ENCODE measurements at places on chromosomes 1 and 21.
A peak's percentile ranks its signal among the peaks of the same experiment; 100 is the strongest.

DNA sequence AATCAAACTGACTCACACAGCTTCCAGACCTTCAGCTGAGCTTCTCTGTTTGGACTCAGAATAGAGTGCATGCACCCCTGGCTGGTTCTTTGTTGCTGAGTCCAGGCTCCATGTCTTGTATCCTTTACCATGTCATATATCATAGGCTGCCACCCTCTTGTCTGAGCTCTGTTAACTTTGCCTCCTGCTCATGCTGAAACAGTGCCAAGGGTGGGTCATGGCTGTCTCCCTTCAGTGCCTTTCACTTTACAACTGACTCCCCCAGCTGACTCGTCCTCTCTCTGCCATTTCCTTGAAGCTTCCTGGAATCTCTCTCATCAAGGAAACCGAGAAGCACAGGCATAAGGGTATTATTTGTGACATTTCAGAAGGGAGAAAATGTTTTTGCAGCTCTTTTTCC is 885.3 kb downstream of the TTLL7 start:
- no peak for DNase-seq

DNA sequence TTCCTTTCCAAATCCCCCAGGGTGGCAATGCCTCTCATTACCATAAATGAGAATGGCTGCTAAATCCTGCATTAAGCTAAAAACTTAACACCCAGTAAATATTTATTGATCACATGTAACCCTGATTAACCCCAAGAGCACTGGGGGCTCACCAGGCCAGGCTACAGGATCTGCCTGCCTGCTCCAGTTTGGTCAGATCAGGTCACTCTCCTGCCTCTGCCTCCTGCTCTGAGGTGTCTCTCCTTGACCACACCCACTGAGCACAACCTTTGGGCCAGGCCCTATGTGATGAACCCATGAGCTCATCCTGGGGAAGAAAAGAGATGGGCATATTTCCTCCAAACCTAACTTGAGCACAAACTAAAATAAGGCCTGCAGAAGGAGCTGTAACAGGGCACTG is 93.5 kb downstream of the TRABD2B start:
- DNase-seq = no peak

DNA sequence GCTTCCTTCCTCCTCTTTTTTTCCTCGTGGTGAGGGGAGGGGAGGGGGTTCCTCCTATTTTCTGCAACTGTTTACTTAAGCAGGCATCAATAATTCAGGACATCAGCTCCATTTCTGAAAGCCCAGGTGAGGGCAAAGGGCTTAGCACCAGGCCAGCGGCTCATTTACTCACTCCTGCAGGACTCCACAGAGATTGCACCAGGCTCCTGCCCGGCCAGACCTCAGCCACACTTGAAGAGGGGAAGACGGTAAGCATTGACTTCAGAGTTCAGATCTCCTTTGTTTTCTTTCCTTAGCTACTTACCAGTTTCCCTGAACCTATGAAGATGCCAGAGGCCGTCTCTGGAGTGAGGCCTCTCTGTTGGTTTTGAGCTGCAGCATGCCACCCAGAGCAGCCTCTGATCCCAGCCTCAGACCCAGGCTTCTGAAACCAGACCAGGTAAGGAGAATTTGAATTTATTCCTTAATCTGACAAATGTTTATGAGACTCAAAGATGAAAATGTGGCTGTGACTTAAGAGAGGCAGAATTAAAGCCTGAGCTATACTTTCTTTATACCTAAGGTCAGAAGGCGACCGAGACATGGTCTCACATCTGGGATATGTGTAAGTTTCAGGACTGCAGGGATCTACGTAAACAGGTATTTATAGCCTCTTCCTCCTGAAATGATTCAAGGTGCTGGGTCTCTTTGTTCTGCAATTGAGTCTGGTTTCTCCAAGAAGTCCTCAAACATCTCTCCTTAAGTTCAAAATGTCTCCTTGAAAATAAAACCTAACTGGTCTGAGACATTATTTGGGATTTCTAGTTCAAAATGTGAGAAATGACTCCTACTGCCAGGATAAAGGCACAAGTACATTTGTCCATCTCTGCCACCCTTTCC is 272.5 kb upstream of the RUNX1 start:
- DNase-seq = no peak

- DNase-seq = no peak
Measured at GRCh38 chr1:82392513-82392912, 591.8 kb downstream of the ADGRL2 start.

DNA sequence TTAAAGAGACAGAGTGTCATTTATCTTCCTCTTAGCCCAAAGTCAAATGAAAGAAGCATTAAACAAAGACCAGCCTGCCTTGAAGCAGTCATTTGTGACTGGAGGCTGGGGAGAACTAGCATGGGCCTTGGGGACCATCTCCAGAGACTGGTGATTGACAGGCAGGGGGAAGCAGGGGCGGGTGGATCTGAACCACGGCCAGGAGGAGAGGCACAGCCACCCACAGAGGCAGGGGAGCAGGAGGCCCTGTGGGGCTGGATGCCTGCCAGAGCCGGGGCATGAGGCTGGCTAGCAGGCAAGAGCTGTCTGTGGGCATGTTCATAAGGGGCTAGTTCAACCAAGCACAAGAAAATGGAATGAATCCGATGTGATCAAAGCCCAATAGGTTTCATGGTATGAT is 73.9 kb downstream of the PLXNA2 start:
- DNase-seq = peak; percentile 34

DNA sequence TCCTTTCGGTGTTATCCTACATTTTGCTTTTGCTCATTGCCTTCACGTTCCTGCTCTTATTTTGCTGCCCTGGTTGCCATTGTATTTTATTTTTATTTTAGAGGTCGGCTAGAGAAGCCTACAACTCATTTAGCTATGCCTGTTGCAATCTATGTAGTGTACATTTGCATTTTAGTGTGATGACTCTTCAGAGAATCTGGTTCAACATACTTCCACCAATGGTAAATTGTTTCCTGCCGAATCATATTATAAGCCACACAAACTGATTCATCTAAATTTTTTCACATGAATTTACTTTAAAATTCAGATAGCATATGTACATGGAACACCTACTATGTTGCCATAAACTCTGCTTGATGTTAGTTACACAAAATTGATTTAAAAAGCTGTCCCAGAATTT is 1596.9 kb downstream of the PLA2G4A start:
- no peak for DNase-seq

- no peak for DNase-seq
Measured at GRCh38 chr1:3956527-3957170, 56.6 kb upstream of the C1orf174 start.

DNA sequence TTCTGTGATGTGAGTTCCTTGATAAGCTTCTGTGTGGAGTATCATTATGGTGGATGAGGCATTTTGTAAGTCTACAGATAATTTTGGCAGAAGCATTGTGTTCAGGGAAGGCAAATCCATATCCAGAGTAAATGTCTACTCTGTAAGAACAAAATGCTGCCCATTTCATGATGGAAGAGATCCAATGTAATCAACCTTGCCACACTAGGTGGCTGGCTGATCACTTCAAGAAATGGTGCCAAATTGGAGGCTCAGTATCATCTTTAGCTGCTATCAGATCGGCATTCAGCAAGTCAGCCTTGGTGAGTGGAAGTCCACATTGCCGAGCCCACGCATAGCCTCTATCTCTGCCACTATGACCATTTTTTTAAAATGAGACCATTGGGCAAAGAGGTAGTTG is 565.8 kb upstream of the USP24 start:
- no peak for DNase-seq

GRCh38 chr1:206784471-206784903 is 12.2 kb upstream of the IL10 start:
- DNase-seq = no peak

DNA sequence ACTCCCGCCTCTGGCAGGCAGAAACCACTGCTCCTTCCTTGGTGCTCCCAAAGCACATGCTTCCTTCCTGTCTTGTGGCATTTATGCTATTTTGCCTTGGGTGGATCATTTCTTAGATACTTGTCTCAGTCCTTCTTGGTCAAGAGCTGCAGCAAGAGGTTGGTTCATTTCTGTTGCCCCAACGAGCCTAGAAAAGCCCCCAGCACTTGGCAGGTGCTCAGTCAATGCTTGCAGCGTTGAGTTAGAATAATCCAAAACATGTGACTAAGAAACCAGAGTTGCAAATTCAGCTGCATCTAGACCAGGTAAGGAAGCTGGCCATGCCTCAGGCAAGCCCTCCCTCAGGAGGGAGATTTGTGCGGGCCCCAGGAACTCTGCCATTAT is 42.4 kb upstream of the TENT5C start:
- no peak for DNase-seq

- DNase-seq = no peak
Measured at GRCh38 chr1:155463865-155464650, 98.5 kb downstream of the ASH1L start.

GRCh38 chr1:217494767-217495166 is 136.1 kb downstream of the GPATCH2 start:
- DNase-seq = no peak

- DNase-seq = no peak
Measured at GRCh38 chr1:6348511-6349191, 44.9 kb downstream of the ACOT7 start.

DNA sequence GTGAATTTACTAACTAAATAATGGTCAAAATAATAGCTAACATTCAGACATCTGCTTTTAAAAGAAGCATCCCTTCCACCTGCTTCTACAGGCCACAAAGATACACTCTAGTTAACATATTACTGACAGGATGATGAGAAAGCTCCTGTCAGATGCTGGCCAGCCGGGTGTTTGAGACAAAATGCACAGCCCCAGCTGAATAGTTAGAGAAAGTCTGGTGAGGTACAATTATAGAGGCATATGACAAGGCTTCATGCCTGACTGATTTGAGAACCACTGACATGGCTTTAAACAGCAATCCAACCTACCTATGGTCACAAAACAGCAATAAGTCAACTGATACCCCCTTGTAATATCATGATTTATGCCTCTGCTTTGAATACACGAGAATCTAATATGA is 137.0 kb downstream of the DENND1B start:
- no peak for DNase-seq

- no peak for DNase-seq
Measured at GRCh38 chr1:53502641-53503432, 43.6 kb downstream of the DMRTB1 start.

DNA sequence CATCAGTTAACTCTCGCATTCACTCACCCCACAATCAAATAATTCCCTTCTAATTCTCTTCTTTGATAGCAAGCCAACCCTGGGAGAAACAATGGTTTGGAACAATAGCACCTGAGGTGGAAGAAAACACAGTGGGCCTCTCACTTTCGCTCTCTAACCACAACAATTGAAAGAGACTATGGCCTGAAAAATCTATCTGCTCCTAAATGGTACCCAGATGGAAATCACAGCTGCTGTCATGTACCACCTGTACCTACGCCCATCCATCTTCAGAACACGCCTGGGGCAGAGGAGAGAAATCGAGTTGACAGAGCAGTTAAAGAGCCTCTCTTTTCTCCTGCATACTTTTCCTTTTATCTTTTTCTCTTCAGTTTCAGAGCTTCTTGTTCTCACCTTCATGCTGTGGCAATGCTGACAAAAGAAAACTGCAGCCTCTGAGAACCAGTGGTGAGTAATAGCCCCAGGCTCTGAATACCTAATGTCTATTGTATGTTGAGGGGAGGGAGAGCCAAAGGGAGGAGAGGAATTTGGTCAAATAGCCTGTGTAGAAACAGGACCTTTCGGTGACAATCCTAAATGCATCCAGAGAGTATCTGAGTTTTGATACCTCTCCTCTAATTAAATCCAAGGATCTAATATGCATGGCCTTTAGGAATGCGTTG is 57.7 kb downstream of the ZC3H11B start:
- no peak for DNase-seq

GRCh38 chr1:59990470-59990869 is 63.9 kb upstream of the CYP2J2 start:
- DNase-seq = no peak

- no peak for DNase-seq
Measured at GRCh38 chr1:203666609-203667008, 40.0 kb downstream of the ATP2B4 start.

- DNase-seq = no peak
Measured at GRCh38 chr21:35222541-35222941, 173.4 kb upstream of the RUNX1 start.

DNA sequence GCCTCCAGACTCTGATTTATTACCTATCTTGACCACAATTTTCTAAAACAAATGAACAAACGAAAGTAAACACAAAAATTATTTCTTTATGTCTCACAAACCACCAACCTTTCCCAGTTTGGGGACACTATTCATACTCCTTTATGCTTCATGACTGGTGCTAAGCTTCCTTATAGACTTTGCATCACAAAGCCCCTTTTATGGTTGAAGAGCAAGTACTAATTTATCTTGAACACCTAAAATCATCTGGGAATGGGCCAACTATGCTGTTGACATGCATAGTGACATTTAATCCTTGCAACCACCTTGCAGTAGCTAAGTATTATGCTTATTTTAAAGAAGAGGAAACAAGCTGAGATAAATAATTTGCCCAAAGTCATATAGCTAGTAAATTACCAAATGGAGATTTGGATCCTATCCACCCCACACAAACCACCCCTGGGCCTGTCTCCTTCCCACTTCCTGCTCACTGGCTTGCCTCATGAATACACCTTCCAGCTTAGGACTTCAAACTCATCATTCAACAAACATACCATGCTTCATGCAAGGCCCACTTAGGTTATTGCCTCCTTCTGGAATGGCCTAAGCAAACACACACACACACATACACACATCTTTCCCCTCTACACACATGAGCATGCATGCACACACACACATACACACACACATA is 192.2 kb downstream of the PLPP3 start:
- no peak for DNase-seq

DNA sequence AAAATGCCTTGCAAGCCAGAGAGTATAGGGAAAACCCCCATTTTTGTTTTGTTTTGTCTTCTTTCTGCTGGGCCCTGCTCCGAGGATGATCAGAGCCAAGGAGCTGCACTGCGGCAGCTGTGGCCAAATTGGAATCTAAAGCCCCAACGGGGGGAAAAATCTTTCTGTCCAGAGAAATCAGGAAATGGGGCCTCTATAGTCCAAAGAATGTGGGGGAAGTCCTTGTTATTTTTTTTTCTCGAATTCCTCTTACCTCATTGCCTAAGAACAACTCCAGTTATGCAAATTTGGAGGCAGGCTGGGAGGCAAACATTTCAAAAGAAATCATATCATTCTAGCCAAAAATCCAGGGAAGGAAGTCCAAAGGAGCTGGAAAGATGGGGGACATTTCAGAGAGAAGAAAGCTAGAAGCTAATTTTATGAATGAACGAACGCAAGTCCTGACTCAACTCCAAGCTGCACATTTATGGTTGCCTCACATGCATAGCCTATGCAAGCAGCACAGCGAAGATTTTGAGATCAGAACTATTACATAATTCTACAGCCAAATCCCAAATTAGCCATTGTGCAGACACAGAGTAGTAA is 263.2 kb downstream of the KCTD3 start:
- DNase-seq = no peak

- no peak for DNase-seq
Measured at GRCh38 chr1:77030401-77031105, 163.3 kb downstream of the ST6GALNAC5 start.

DNA sequence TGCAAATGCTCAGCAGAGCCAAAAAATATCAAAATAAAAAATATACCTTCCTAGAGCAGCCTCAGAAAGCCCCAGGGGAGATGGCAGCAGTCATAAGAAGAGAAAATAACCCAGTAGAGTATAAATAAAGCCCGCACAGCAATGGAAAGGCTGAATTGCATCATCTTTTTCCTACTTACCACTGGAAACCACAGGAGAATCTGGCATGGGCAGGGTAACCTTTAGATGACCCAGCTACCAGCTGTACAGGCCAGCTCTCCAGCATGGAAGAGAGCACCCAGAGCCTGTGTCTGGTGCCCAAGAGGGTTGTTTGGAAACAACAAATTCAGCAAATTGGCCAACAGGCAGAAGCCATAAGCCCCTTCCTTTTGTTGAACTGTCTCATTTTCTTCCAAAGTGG is 253.1 kb downstream of the OMA1 start:
- DNase-seq = no peak

Data from body of pancreas (tissue), 4 donors.